ENCODE measurements at places on chromosomes 5 and 9.

- peak; percentile 12 for DNase-seq
Measured at GRCh38 chr5:135034236-135034962, 371 bp upstream of the PITX1 start.

DNA sequence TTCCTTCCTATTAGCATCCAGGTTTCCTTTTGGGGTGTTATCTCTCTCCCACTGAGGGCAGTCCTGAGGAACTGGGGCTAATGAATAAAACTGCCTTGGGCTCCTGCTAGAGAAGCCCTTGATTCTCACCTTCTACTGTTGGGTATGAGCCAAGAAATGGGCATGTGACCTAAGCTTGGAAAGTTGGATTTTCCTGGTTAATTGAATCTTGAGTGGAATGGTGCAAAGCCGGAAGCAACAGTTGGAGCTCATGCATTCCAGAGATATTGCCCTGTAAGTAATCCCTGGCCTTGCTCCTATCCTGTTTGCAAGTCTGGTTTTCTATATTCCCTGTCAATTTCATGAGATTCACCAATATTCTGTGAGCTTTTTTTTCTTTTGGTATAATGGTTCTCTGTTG is 158.5 kb upstream of the ELL2 start:
- no peak for DNase-seq

DNA sequence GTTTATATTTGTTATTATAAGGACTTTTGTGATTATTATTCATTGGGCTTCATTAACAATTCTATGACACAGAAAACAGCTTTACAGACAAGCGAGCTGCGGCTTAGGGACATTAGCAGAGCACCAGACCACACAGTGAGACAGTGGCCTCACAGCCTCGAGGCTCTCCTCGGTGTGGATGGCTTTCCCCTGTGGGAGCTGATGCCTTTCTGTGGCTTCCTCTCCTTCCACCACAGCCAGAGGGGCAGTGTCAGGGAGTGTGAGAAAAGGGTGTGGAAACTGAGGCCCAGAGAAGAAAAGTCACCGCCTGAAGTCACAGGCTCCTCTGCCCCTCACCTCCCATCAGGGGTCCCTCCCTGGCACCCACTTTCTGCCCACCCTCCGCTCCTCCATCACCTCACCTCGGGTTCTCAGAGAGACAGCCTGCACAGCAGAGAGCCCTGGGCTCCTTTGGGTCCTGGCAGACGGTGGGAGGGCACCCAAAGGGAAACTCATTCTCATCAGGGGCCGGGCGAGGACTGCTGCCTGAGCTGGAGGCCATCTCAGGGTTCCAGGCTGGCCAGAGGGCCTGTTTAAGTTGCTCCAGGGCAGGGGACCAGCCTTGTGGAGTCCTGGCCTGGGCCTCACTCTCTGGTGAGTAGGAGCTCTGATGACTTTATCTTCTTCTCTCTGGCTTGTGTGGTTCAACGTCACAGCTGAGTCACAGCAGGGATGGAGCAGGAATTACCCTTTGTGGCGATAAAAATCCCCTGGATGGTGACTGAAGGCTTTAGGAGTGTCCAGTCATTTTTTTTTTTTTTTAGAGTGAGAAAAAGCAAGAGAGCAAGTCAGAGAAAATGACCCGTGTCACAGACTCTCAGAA is 830 bp downstream of the TRAF1 start:
- peak; percentile 94 for DNase-seq

GRCh38 chr5:103223031-103223955 is 35.3 kb upstream of the MACIR start:
- DNase-seq: no peak

DNA sequence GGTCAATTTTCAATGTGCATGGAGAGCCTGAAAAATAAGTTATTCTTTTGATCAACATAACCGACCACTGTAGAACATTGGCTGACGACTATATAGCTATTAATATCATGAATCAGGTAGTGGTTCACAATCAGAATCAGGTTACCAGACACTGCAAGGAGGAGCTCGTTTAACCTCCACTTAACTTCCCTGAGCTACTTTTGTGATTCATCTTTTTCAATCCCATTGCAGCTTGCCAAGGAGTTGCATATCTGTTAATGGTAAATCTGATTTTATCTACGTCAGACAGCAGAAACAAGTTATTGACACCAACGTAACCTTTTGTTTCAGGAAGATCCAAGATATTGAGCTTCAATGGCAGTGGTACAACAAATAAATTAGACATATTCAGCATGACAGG is 2263.8 kb upstream of the ACO1 start:
- no peak for DNase-seq

DNA sequence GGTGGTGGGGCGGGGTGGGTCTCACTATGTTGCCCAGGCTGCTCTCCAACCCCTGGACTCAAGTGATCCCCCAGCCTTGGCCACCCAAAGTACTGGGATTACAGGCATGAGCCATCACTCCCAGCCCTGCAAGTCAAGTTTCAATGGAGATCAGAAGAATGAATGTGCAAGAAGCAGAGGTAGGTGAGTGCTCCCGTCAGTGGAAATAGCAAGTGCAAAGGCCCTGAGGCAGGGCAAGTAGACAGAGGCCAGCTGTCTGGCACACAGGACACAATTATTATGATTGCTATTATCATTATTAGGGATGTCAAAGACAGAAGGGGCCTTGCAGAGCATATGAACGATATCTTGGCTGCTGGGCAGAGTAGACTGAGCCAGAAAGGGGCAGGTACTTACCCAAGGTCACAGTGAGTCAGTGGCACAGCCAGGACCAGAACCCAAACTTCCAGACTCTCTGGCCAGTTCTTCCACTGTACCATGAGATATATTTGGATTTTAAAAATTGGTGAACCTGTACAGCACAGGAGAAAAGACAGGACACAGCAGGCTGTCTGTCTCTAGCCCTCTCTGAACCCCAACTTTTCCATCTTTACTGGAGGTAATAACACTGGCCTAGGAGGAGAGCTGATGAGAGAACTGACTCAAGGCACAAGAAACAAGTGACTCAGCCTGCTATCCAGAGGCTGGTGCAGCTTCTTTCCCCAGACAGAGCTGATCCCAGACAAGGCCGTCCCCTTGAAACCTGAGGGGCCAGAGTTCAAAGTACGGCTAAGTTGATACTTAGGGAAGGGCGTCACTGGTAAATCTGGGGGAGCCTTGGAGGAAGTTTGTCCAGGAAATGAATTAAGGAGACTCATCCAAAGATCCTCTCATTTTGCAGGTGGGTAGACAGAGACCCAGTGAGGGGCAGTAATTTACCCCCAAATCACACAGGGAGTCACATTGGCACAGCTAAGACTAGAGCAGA is 1.4 kb downstream of the HDHD3 start:
- peak; percentile 19 for DNase-seq

DNA sequence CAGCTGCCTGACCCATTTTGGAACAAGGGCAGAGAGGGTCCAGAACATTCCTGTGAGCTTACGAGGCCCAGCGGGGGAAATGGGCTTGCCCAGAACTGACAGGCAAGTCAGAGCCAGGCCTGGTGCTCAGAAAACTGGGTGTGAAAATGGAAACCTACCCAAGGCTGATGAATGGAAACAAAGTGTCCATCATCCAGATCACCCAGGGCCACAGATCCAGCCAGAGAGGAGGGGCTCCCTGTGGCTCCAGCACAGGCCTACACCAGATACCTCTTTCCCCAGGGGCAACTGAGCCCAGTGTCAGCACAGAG is 3.1 kb downstream of the CLTB start:
- peak; percentile 65 for DNase-seq

DNA sequence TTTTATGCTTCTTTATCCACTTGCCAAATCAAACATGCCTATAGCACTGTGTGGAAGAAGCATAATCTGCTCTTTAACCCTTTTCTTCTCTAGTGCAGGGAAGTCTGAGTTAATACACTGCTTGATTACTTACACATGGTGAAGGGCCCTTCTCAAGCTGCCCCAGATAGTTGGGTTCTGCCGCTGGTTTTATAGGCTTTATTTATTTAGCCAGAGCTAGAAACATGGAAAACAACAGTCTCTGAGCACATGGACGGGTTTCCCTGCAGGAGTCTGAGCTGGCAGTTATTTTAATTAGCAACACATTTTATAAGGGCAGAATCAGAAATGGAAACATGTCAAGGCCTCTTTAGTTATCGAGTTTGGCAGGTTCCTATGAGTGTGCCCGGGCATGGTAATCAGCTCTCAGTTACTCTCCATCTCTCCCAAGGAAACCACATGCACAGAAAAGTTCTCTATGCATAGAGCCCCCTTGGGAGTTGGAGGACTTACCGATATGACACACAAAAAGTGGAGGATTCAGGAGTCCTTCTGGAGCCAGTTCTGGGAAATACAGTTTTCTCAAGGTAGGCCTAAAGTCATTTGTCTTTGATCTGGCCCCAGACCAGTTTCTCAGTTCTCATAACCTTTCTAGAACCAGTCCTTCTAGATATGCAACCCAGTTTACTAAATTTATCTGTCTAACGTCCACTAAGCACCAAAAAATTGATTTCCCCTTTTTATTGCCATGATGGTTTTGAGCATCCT is 564.8 kb downstream of the ACTL7B start:
- DNase-seq: no peak

GRCh38 chr9:127758843-127759242 is 19.6 kb downstream of the SH2D3C start:
- DNase-seq: no peak

GRCh38 chr9:6689893-6690674 is 44.6 kb upstream of the GLDC start:
- no peak for DNase-seq

DNA sequence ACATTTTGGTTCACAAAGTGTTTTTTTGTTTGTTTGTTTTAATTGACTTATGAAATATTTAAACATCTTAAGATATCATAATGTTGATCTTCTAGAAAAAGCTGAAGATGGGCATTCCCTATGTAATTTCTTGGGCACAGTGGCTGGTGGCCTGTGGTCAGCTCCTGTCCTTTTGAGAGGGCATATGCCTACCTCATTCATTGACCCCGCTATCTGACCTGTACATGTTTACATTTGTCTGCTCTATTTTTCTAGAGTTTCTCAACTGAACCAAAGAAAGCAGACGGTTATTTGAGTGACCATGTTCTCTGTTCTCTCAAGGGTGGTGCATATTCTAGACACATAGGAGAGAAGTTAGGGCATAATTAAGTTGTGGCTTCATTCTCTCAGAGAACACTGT is 5.3 kb downstream of the SGCD start:
- DNase-seq: no peak

DNA sequence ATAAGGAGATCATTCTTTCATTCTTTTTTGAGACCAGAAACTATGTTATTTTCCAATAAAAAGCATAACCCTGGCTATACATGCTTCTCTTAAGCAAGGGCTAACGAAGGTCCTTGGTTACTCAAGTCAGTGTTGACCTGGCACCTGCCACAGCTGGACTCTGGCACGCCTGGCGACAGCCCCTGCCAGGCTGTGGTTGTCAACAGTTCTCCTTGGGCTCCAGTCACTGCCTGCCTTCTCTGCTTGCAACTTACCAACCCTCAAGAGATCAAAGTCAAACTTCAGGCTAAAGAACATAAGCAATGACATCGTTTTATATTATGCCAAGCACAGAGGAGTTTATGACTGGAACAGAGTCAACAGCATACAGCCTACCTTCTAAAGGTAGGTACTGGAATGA is 61.4 kb upstream of the TBC1D9B start:
- DNase-seq: no peak

- no peak for DNase-seq
Measured at GRCh38 chr5:144468571-144468970, 297.9 kb downstream of the KCTD16 start.

DNA sequence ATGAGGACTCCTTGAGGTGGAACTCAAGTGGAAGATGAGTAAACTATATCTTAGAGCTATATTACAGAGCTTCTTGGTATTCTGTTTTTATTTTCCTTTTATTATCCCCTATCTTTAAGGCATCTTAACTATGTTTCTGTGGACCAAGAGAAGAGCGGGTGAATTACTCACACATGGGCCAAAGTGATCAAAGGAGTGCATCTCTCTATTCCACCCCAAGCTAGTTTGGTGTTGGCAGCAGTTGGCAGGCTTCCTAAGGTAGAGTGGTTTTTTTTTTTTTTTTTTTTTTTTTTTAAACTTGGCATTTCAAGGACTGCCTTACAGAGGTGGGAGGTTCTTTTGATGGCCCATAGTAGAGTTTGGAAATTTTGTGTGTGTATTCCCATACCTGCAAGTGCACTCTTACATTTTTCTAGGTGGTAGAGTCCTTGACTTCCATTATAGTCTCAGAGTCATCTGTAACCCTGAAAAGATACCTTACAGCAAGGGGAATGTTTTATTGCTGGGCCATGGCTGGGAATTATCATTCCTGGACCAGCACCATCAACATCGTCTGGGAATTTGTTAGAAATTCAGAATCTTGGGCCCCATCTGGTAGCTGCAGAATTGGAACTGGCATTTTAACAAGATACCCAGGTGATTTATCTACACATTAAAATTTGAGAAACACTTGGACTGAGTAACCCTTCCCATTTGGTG is 51.0 kb downstream of the ARHGAP26 start:
- no peak for DNase-seq

DNA sequence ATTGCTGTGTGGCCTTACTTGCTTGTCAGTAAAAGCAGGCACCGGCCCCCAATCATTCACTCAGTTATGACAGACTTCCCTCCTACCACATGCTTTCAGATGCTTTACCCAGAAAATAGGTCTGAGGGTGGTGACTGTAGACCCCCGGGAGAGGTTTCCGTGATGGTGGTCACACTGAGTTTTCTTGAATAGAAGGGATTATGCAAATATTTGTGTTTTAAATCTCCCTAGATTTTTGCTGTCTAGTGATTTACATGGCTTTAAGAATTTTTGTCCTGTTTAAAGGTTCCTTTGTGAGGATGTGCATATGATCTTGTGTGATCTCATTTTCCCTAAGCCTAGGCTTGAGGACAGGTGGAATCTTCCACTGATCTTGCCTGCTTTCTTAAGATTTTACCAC is 281.7 kb downstream of the FANCC start:
- no peak for DNase-seq

DNA sequence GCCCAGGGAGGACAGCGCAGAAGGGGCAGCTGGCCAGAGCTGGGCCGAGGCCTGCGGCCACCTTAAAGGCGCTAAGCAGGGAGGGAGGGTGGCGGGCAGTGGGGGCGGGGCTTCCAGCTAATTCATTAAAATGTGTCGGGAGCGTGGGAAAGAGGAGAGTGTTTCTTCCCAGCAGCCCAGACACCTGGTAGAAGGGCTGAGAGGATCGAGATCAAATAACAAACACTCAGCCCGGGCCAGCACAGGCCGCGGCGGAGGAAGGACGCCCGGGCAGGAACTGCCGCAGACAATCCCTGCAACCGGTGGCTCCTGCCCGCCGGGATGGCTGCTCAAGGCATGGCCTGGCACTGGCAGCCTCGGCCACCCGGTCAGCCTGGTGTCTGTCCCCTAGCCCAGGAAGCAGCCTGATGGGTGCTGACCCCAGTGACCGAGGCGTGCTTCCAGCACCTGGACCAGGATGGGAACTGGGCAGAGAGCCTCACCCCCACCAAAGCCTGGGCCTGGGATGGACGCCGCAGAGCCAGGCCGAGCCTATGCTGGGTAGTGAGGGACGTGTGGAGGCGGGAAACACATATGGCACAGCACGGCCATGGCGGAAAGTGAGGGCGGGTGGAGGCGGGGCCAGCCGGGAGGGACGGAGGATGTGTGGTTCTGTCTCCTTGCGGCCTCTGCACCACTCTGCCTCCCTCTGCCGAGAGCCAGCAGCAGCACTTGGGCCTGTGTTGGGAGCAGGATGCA is 3.2 kb upstream of the NRARP start:
- DNase-seq: peak; percentile 47

Data from cardiac fibroblast (primary cell).